ENCODE measurements at places on chromosomes 6 and 20.
A peak's percentile ranks its signal among the peaks of the same experiment; 100 is the strongest.

DNA sequence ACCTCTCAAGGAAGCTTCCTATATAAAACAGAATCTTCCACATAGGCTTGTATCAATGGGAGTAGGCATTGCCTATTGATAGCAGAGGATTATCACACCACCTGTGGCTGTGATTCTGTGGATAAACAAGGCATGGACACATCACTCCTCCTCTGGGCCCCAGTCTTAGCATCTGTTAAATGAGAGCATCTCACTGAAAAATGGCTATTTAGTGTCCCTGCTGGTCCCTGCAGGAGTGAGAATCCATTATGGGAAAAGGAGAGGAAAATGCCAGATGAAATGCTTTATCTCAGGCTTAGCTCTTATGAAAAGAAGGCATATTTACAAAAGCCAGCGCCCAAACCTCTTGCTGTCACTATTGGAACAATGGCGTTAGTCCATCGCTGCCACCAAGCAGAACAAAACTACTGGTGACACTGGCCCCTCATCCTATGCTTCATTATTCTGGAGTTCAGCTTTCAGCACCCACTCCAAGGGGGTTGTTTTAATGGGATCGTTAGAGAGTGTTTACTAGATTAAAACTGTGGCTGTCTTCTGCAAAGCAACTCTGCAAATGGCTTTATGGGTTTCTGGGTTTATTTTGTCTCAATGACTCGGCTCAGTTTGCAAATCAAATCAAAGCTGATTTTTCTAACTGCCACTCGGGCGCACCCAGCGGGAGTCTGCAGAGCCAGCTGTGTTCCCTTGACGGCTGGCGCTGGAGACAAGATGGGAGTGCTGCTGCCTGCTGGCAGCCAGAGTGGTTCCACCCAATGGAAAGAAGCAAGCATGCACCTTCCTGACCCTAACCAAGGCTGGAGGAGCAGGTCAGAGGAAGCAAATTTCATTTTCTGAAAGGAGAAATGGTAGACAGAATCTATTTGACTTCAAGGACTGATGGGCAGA is 658.8 kb upstream of the CHD6 start:
- no peak for DNase-seq

- DNase-seq: peak; percentile 77
Measured at GRCh38 chr6:141562851-141563763, 569.6 kb upstream of the GJE1 start.

- no peak for DNase-seq
Measured at GRCh38 chr6:145904868-145905267, 59.3 kb downstream of the SHPRH start.

GRCh38 chr20:62723768-62724450 is 15.3 kb downstream of the NTSR1 start:
- DNase-seq: no peak

DNA sequence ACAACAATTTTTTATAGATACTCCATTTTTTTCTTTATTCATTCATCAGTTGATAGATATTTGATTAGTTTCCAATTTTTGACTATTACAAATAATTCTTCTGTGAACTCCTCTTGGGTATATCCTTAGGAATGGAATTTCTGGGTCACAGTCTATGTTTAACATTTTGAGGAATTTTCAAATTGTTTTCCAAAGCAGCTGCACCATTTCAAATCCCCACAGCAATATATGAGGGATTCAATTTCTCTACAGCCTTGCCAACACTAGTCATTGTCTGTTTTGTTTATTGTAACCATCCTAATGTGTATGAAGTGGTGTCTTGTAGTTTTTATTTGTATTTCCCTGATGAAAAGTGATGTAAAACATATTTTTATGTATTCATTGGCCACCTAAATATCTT is 320.3 kb upstream of the DEFB112 start:
- DNase-seq: no peak

DNA sequence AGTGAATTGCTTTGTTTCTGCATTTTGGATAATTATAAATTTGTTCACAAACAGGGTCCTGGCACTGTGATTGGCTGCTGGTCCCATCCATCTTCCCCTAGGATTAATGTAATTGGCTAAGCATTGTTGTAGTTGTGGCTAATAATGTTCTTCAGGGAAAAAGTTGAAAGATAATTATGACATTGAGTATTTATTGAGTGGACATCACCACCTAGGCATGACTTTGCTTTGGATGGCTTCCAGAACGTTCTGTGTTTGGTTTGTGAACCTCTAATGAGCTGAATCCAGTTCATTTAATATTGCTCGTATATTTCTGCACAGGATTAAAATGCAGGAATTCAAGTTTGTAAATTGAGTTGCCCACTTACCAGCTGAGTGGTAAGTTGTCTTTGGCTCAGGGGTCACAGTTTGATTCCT is 55.1 kb downstream of the ARID1B start:
- no peak for DNase-seq

DNA sequence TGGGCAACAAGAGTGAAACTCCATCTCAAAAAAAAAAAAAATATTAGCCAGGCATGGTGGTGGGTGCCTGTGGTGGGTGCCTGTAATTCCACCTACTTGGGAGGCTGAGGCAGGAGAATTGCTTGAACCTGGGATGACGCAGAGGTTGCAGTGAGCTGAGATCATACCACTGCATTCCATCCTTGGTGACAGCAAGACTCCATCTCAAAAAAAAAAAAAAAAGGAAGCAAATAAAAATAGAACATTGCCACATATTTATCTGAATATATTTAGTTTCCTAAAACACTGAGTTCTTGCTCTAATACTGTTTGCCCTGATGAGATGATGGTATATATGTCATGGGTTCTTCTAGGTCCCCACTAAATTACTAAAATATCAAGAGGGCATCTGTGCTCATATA is 28.4 kb downstream of the CASP8AP2 start:
- no peak for DNase-seq

DNA sequence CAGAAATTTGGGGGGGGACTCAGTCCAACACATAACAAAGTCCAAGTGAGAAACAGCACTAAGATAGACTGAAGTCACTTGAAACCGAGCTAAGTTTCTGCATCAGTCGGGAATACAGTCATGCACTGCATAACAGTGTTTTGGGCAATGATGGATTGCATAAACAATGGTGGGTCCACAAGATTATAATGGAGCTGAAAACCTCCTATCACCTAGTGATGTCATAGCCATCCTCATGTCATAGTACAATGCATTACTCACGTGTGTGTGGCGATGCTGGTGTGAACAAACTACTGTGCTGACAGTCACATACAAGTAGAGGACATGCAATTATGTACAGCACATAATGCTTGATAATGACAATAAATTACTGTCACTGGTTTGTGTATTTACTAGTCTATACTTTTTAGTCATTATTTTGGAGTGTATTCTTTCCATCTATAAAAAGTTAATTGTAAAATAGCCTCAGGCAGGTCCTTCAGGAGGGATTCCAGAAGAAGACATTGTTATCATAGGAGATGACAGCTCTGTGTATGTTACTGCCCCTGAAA is 154.5 kb upstream of the ECI2 start:
- no peak for DNase-seq

DNA sequence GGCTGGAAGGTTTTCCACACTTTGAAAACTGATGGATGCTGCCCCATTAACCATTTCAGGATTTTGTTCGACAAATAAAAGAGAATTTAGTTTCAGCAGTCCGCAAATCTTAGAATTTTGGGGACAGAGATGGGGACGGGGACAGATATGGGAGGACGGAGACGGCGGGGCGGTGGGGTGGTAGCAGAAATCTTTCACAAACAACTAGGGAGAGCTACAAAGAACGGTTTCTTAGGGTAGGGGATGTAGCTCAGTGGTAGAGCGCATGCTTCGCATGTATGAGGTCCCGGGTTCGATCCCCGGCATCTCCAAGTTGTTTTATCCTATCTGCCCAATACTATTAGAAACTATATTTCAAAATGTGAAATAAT is 15.1 kb downstream of the HMGN4 start:
- DNase-seq: peak; percentile 50

- DNase-seq: no peak
Measured at GRCh38 chr6:54390362-54390761, 82.1 kb downstream of the TINAG start.

DNA sequence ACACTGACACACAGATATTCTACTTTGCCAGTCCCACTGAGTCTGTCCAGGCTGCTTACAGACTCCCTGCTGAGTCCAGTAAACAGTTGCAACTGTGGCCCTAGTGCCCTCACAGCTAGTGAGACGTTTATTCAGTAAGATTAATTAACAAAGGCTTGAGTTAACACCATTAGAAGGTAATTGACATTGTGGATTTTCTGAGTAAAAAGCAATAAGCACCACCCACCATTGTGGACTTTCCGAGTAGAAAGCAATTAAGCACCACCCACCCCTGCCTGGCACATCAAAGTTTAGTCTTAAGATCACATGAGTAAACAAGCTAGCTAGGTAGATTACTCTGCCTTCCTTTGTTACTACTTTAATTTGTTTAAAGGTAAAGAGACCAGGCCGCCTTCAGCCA is 408.6 kb upstream of the IMPG1 start:
- DNase-seq: no peak

GRCh38 chr6:7124114-7124513 is 16.4 kb downstream of the RREB1 start:
- DNase-seq: no peak

- no peak for DNase-seq
Measured at GRCh38 chr6:63839485-63839884, 203.9 kb downstream of the PHF3 start.

DNA sequence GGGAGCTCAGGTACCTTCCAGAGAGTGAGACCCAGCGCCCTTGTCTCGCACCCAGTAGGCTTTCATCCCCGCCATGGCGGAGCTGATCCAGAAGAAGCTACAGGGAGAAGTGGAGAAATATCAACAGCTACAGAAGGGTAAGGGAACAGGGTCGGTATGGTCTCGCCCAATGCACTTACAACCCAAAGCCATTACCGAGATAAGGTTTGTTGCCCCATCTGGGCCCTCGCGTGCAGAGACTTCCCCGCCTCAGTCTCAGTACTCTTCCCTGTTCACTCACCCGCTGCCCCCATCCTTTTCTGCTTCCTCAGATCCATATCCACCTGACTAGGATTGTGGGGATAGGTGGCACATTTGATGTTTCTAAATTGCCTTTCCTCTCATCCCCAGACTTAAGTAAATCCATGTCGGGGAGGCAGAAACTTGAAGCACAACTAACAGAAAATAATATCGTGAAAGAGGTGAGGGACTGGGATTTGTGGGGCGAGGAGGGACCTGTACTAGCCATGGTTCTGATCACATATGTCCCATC is 449 bp downstream of the PFDN6 start:
- DNase-seq: no peak

DNA sequence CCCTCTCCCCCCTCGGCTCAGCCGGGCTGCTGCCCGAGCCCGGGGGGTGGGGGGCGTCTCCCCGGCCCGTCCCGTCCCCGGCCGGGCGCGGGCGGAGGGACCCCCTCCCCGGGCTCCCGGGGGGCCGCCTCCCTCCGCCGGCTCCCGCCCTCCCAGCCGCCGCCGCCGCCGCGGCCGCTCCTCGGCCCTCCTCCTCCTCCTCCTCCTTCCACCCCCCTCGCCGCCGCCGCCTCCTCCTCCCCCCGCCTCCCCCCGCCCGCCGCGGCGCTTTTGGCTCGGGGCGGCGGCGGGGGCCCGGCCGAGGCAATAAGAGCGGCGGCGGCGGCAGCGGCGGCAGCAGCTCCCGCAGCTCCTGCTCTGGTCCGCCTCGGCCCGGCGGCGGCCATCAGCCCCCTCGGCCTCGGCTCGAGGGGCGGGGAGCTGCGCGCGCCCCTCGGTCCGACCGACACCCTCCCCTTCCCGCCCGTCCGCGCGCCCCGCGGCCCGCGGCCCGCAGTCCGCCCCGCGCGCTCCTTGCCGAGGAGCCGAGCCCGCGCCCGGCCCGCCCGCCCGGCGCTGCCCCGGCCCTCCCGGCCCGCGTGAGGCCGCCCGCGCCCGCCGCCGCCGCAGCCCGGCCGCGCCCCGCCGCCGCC is 38.7 kb downstream of the GNAS start:
- peak; percentile 62 for DNase-seq

DNA sequence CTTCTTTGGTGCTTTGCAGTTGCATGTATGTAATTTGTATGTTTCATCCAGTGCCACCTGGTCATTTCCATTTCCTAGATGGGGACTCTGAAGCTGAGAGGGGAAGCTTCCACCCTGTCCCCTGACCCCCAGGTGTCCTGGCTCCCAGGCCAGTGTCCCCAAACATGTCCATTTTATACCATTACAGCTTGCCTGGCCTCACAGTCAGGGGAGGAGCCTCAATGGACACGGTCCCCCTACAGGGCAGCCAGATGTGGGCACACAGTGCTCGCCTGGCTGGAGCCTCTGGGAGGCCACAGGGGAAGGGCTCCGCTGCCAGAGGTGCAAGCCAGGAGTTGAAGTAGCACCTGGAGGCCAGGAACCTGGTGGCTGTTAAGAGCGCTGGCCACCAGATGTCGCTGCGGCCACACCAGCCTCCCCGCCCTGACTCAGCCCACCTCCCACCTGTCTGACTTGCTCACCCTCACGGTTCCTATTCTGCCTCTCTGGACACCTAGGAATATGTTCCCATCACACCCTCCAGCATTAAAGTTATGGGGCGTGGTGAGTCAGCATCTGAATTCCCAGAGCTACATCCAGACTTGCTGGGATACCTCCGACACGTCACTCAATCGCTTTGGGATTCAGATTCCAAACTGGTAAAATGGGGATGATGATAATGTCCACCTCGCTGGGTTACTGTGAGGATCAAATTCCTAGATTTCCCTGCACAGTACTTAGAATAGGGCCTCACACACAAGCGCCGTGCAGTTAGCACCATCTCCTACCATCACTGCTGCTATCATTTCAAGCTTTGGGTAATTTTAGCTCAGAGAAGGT is 107.4 kb downstream of the SULF2 start:
- DNase-seq: no peak

- no peak for DNase-seq
Measured at GRCh38 chr6:107185391-107185970, 70.2 kb upstream of the BEND3 start.

GRCh38 chr6:169072127-169073042 is 181.3 kb downstream of the THBS2 start:
- no peak for DNase-seq

- DNase-seq: no peak
Measured at GRCh38 chr6:138215093-138215782, 3.1 kb downstream of the PBOV1 start.
